OCI-LY7 (cell line): ENCODE measurements at places on chromosomes 2 and 18. TPM values are rescaled to one million over a fixed set of nuclear protein-coding genes. Genes with fewer than 3 reads are reported as not detected.

Gene PRPF40A
- total RNA-seq: 175 and 177 TPM in 2 replicates

Gene EGR4
- not detected in 2 replicates for total RNA-seq

Gene VWA3B
- total RNA-seq: not detected in 2 replicates

Gene TMSB10
- 869 and 903 TPM in 2 replicates for total RNA-seq

Gene FLACC1
- total RNA-seq: 0.85 and 1.2 TPM in 2 replicates

Gene APCDD1
- total RNA-seq: not detected in 2 replicates

Gene NETO1
- total RNA-seq: not detected in 2 replicates

Gene TANC1
- total RNA-seq: 0.04 TPM in 1 of 2 replicates, not detected in the other

Gene SKA1
- total RNA-seq: 29.2 and 31.1 TPM in 2 replicates

Gene ABCA12
- total RNA-seq: not detected in 2 replicates

Gene LYG2
- not detected in 2 replicates for total RNA-seq

Gene DCC
- total RNA-seq: not detected in 2 replicates

Gene TLX2
- total RNA-seq: not detected in 2 replicates

Gene ZNF516
- total RNA-seq: 32.3 and 38.2 TPM in 2 replicates

Gene TEKT4
- not detected in 2 replicates for total RNA-seq

Gene ASB18
- not detected in 2 replicates for total RNA-seq

Gene LYPD6B
- not detected in 2 replicates for total RNA-seq

Gene SLC25A52
- total RNA-seq: not detected in 2 replicates

Gene DSG1
- total RNA-seq: not detected in 2 replicates
